Activated CD4-positive, alpha-beta memory T cell treated with anti-CD3 and anti-CD28 coated beads, Interleukin-2, amount 10 ng/mL, durations not matched to agents 7 days and 5 days (primary cell): ENCODE measurements at places on chromosomes 1 and 21.
A peak's percentile ranks its signal among the peaks of the same experiment; 100 is the strongest.

DNA sequence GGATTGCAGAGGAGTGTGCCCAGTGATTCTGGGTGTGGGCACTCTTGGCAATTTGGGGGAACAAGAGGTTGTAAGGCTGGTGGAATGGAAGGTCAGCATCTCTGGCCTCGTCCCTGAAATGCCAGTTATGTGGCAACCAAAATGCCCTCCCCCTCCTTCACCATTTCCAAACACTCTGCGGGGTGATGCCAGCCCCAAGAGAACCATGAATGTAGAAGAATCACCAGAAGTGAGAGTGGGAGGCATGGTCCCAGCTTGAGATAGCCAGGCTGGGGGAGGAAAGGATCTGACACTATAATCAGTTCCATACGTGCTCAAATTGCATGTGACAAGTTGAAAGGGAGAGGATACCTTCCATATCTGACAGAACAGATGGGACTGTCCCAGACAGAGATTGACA lies 88.7 kb upstream of the EDN2 start:
- peaks cover 24% of the 10 kb centered on the region for H3K36me3 ChIP-seq
- no peaks in the 10 kb centered on the region for H3K27me3 ChIP-seq
- peak; percentile 11 for DNase-seq
- peaks cover 24% of the 10 kb centered on the region for H3K4me1 ChIP-seq

DNA sequence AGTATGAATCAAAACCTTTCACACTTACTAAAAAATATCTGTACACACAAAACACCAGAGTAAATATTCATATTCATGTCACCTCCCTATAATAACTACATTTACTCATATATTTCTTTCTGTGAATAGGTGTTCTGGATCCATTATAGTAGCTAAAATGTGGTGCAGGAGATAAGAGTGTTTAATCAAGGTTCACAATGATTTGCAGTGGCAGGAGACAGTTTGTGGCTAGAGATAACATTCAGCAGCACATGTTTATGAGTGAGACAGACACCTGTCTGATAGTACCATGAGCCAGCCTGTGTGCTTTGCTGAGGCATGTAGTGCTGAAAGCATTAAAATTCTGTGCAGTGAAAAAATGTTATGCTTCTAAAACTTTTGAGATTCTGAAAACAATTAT lies 410.3 kb downstream of the SRGAP2C start:
- no peak for DNase-seq
- peaks cover 7% of the 10 kb centered on the region for H3K36me3 ChIP-seq
- H3K4me1 ChIP-seq: no peaks in the 10 kb centered on the region
- no peak overlapping the region for H3K4me3 ChIP-seq
- no peak overlapping the region for H3K27ac ChIP-seq

- no peaks in the 10 kb centered on the region for H3K4me1 ChIP-seq
- no peaks in the 10 kb centered on the region for H3K27me3 ChIP-seq
- no peak overlapping the region for H3K4me3 ChIP-seq
These were observed 843.8 kb downstream of the USP25 start for GRCh38 chr21:16573578-16573977.

DNA sequence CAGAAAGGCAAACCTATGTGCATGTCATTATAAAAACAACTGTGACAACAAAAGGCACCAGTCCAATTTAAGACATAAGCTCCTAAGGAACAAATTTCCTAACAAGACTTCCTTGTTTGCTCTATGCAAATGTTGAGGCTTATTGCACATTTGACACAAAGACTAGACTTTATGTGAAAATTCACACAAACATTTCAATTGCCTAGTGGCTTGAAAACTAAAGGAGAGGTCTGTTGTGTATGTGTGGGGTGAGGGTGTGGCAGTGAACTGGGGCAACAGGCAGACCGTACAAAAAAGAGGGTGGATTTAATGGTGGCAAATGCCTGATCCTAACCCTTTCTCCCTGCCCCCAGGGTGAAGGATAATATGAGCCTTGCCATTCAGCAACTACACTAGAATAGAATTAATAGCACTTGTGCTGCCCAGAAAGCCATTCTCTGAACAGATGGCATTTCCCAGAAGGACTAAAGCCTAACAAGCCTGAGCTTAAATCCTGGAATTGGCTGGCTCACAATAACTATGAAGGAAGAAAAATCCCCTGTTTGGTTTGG lies 73.9 kb downstream of the GLUL start:
- no peak for DNase-seq
- no peaks in the 10 kb centered on the region for H3K4me1 ChIP-seq
- no peaks in the 10 kb centered on the region for H3K36me3 ChIP-seq

DNA sequence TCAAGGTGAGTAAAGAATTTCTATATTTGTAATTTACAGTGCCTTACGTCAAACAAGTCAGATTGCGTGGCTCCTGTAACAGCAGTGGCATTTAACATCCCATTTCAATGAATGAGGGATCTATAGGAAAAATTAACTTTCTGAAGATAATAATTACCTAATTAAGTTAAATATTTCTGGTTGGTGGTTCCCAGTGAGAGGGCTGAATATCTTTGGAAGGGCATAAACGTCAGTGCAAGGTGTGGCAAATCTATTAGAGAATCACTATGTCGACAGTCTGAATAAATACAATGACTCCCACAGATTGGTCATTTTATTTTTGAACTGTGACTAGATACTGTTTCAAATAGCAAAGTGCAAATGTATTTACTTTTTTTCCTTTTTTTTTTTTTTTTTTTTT lies 80.0 kb downstream of the S1PR1 start:
- no peak for DNase-seq
- H3K36me3 ChIP-seq: no peaks in the 10 kb centered on the region
- peaks cover 23% of the 10 kb centered on the region for H3K4me1 ChIP-seq
- H3K27me3 ChIP-seq: peaks cover 30% of the 10 kb centered on the region
- H3K27ac ChIP-seq: no peak overlapping the region
- no peak overlapping the region for H3K4me3 ChIP-seq
